ENCODE measurements at places on chromosomes 1 and 21.

DNA sequence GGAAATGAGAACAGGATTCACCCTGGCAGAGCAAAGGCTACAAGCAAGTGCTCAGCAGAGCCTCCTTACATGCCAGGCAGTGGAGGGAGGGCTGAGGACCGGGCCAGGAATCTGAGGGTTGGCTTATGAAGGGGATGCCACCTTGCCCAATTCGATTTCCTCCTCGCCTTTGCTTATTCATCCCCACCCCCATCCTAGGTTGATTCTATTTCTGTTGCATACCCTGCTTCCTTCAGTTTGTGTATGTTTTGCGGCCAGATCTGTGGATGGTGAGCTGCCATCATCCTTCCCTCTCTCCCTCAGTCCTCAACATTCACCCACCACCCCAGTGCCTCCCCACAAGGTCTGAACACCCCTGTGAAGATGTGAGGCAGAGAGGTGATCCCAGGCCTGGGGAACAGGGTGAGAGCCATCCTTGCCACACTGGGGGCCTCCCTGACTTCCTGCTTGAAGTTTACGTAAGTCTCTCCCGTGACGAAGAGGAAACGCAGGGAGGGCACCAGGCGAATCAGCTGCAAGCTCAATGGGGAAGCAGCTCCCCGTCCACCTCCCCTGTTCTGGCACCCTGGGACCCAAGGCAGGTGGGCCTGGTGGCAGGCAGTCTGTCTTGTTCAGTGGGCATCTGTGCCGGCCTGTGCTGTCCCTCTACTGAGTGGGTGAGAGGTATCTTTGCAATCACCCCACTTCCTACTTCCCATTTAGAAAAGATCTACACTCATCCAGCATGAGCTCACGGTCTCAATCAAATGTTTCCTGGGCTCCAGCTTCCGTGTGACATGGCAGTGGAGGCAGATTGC is 50.6 kb upstream of the CNTN2 start:
- no peak for DNase-seq

GRCh38 chr1:215777370-215777925 is 210.3 kb downstream of the KCTD3 start:
- no peak for DNase-seq

- DNase-seq: no peak
Observed at GRCh38 chr1:33022650-33023200, 14.0 kb downstream of the AK2 start.

- DNase-seq: no peak
Observed at GRCh38 chr1:184604152-184604900, 150.3 kb downstream of the EDEM3 start.

GRCh38 chr21:33947451-33948095 is 32.0 kb upstream of the ATP5PO start:
- peak; percentile 32 for DNase-seq

DNA sequence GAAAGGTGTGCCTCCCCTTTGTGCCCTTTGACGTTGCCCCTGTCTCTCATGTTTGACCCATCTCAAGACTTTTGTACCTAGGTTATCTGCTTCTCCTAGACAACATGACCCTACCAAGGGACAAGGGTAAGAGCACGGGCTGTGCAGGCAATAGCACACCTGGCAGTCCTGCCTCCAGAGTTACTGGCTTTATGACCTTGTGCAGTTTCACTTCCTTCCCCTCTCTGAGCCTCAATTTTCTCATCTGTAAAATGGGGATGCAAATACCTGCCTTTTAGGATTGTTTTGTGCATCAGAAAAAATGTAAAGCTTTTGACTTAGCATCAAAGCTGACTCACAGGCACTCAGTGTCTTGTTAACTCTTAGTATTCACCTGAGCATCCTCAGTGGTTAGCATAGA is 36.4 kb downstream of the ELK4 start:
- DNase-seq: no peak

GRCh38 chr1:229514578-229515275 is 6.6 kb upstream of the NUP133 start:
- peak; percentile 60 for DNase-seq

GRCh38 chr1:16266411-16267118 is 29.6 kb upstream of the CPLANE2 start:
- no peak for DNase-seq

- no peak for DNase-seq
Observed at GRCh38 chr1:177909416-177909815, 60.4 kb downstream of the SEC16B start.

GRCh38 chr1:203368624-203369451 is 17.9 kb upstream of the FMOD start:
- DNase-seq: no peak

GRCh38 chr1:19331262-19331878 is 19.2 kb downstream of the SLC66A1 start:
- no peak for DNase-seq

- no peak for DNase-seq
Observed at GRCh38 chr1:227429447-227430359, 111.4 kb upstream of the CDC42BPA start.

GRCh38 chr1:7299329-7299799 is 471.7 kb upstream of the VAMP3 start:
- no peak for DNase-seq

- DNase-seq: no peak
Observed at GRCh38 chr1:183090391-183091006, 67.3 kb downstream of the LAMC1 start.

- DNase-seq: no peak
Observed at GRCh38 chr1:199612976-199613774, 414.3 kb upstream of the NR5A2 start.

- DNase-seq: no peak
Observed at GRCh38 chr1:56057466-56058405, 521.6 kb downstream of the PLPP3 start.
